Cerebellar nuclear complex (tissue), 1 donor: ENCODE measurements at places on chromosomes 1 and 21.

DNA sequence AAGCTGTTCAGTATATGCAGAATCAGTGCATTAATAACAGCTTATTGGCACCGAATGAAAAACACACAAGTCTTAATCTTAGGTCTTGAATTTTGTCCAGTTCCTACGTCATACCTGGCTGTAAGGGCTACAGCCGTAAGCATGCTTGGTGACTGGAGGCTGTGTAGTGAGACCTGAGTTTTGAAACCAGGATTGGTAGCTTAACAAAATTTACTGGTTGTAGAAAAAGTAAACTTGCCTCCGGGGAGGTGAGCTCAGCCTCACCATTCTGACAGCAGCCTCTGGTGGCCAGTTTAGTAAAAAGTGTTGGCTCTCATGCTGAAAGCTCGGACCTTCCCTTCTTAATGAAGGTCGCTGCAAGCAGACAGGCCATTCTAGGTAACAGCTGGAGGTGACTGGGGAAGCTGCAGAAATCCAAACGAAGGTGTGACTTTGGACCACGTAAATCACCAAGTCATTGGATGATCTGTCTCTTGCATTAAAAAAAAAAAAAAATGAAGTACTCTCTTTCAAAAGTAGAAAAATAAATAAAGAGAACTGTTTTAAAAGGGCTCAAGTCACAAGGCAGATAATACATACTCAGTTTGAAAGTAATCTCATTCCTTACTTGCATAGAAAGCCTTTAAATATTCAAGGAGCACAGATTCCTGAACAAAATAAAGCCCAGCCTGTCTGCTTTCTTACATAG lies 48.9 kb downstream of the HLCS start:
- no peak for DNase-seq

- DNase-seq, result no peak
Observed at GRCh38 chr21:46500224-46500861, 41.7 kb downstream of the DIP2A start.

GRCh38 chr1:11314959-11315358 lies 42.0 kb downstream of the UBIAD1 start:
- DNase-seq, result no peak

DNA sequence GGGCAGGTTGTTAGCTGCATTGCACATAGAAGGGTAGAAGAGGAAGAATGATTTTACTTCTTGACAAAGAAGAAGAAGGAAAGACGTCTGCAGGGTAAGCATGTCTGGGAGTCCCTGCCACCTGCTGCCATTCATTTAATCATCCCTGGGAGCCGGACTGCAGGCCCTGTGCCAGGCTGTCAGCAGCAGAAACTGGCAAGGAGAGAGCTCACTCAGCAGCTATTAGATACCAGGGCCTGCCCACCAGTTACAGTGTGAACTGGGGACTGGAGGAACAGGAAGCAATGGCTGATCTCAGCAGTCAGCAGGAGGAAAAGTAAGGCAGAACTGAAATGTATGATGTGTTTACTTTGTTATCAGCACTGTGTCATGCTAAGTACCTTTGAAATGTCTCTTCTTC lies 75.7 kb upstream of the C1orf87 start:
- no peak for DNase-seq

GRCh38 chr1:34612091-34612827 lies 142.6 kb upstream of the GJB5 start:
- no peak for DNase-seq

- no peak for DNase-seq
Observed at GRCh38 chr1:72946903-72947499, 664.7 kb upstream of the NEGR1 start.

GRCh38 chr1:60431593-60431992 lies 358.0 kb upstream of the C1orf87 start:
- DNase-seq, result no peak

DNA sequence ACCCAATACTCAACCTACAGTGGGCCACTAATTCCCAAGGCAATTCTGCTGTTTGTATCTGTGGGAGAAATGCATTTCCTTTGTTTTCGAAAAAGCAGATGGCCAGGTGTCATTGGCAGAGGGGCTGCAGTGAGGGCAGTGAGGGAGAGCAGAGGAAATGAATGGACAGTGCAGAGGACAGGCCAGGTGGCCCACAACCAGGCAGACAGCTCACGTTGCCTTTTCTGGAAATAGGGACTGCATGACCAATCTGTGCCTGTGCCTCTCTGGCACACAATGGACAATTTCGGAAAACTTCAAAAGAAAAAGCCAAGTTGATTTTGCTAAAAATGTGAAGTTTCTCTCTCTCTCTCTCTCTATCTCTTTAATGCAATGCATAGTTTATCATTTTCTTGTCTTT lies 52.6 kb upstream of the ETS2 start:
- DNase-seq, result no peak

DNA sequence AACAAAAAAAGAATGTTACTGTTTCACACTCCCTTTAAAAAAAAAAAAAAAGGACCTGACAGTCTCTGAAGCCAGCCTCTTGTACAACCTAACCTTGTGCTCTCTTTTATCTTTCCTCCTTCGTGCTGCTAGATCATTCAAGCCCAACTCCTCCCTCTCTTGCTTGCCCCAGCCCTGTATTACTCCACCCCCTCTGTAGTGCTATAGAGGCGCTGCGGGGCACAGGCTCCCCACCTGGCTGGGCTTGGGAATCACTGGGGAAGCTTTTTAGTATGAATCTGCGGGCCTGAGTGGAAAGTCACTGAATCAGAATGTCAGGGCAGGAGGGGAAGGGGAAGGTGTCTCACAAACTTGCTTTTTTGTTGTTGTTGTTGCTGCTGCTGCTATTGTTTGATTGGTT lies 383.7 kb upstream of the CAMK1G start:
- DNase-seq, result no peak

- no peak for DNase-seq
Observed at GRCh38 chr1:245693116-245693793, 538.5 kb downstream of the KIF26B start.

DNA sequence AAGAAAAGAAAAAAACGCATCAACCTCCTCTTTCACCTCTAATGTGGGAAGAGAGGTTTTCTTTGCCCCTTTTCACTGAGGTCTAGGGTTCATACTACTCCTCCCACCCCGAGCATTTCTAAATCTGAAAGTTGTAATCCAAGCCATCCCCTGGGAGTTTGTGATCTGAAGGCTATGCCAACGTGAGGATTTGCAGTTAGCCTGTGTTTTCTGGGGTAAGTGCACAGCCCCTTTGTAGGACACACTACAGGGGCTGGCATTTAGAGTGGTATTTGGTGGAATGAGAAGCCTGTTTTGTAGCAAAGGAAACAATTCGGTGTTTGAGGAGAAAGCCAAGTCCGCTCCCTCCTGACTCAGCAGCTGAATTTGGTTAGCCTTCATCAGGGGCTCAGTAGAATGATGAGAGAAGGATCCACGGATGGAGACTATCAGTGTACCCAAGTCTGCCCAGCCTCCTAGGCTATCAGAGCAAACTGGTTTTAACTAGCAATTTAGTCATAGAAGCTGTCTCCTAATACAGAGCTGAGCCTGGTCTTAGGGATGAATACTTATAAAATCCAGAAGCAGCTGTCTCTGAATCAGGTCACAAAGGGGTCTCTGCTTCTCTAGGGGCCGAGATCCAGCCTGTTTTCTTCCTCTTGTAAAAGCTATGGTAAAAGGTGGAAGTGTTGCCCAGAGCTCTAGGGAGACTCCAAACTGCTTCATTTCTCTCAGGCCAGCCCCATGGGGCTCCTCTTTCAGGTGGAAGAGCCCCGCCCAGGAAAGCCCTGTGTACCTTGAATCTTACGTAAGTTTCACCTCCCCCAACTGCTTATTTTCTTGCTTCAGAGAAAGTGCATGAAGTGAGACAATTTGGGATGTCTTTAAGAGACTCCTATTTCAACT lies 2.1 kb downstream of the PCP4L1 start:
- no peak for DNase-seq

GRCh38 chr21:40646651-40647050 lies 200.3 kb downstream of the DSCAM start:
- DNase-seq, result no peak

GRCh38 chr21:34345892-34346291 lies 17.9 kb upstream of the KCNE2 start:
- DNase-seq, result no peak

DNA sequence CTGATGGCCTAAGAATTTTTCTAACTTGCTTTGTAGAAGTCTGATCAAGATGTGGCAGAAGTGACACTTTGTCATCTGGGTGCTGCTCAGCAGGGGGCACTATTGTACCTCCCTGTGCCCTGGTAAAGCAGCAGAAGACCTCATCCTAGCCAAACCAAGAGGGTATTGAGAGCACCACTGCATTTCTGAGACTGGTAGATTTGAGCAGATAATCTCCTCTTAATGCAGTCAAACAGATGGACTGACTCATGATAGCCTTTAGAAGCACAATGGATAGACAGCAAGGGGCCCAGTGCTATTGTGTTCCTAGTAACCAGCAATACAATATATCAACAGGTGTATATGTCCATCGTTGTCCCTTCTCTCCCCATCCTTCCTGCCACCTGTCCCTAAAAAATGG lies 5.7 kb downstream of the TPM3 start:
- no peak for DNase-seq

- DNase-seq, result no peak
Observed at GRCh38 chr21:36029309-36029708, 31.0 kb downstream of the SETD4 start.

- DNase-seq, result no peak
Observed at GRCh38 chr1:83102630-83103071, 896.3 kb downstream of the TTLL7 start.

DNA sequence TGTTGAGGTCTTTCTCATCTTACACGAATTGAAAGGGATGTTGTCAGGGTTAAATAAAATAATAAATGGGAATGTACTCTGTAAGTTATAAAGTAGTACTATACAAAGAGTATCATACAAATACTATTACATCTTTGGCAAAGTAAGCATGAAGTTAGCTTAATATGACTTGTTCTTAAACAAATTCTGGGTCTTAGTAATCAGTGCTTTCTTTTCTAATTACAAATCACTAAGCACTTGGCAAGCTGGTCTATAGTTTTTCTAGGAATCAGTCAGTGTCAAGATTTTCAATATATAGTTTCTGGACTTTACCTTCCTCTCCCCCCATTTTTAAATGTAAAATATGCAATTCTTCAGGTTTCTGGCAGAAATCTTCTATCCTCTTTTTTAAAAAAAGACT lies 6.9 kb downstream of the LYST start:
- DNase-seq, result no peak

DNA sequence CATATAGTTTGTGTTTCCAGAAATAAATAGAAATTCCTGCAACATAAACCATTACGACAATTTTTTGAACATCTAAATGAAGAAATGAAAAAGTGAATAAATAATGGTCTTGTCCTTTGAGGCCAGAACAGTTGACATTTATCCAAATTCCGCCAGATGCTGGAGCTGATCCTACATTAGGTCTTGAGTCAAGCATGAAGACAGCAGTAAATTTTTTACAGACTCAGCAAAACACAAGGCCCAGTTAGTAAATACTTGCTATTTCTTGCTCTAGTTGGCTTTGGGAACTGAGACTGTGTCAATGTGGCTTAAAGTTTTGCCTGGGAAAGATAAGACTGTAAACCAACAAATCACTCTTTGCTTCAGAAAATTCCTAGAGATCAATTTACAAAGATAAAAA lies 540.1 kb upstream of the RGS18 start:
- DNase-seq, result no peak

DNA sequence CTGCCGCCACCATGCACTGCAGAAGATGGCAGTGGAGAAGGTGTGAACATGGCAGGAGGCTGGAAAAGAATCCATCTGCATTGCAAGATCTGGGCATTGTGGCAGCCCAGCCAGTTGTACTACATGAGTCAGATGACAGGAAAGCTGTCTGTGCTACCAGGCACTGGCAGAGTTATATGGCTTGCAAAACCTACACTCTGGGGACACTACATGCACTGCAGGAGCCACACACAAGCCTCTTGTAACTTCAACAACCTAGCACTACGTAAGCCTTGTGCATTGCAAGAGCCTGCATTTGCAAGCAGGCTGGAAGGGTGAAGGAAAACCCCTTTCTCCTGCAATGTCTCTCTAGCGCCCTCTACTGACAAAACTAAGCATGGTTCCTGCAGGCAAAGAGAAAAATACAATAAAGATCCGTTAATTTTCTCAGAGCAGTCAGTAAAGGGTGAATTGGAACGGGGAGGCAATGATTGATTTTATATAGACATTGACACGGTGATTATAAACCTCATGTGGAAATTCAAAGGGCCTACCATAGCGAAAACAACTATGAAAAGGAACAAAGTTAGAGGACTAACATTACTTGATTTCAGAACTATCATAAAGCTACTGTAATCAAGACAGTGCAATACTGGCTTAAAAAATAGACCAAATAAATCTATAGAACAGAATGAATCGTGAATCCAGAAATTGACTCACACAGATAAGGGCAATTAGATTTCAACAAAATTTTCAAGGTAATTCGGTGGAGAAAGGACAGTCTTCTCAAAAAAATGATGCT lies 26.2 kb upstream of the DYNLT5 start:
- no peak for DNase-seq

DNA sequence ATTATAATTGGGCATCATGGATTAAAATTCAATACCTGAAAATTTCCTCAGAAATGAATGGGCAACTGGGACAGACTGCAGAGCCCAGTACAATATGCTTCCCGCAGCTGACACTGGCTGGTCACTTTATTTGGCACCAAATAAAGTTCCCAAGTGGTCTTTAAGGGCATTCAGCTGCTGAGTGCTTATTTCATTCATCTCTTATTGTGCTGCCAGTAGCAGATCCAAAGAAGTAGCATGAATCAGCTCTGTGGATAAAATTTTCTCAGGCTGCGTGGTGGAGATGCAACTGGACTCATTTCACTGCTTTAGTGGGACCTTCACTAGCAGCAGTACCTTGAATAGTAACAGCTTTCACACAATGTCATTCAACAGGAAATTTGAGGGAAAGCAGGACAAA lies 226.3 kb upstream of the ADGRL2 start:
- DNase-seq, result no peak

DNA sequence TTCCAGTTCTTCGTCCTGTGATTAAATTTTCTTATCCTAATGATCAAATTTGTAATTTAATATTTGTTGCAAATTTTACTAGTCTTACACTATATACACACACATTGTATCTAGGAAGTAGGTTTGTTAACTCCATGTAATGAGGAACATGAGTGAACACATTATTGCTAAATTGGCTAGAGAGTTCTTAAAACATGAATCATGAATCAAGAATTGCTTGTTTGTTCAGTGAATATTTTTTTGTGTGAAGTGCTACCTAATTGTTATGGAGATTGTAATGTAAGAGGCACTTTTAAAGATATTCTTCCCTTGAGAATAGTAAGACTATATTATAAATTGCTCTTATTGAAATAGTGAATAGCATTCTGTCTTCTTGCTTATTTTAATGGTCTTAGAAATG lies 4.6 kb downstream of the GPSM2 start:
- no peak for DNase-seq
